ENCODE measurements at places on chromosomes 6 and 20.

- no peak for DNase-seq
Measured at GRCh38 chr6:24927985-24928745, 7.6 kb downstream of the RIPOR2 start.

- DNase-seq, result no peak
Measured at GRCh38 chr20:37932919-37933318, 30.0 kb downstream of the VSTM2L start.

GRCh38 chr6:51684603-51685002 lies 402.8 kb downstream of the PKHD1 start:
- no peak for DNase-seq

- DNase-seq, result no peak
Measured at GRCh38 chr6:105321728-105322127, 81.2 kb downstream of the PREP start.

GRCh38 chr6:16712255-16712930 lies 48.9 kb downstream of the ATXN1 start:
- no peak for DNase-seq

GRCh38 chr6:93164781-93165180 lies 254.6 kb downstream of the EPHA7 start:
- no peak for DNase-seq

- no peak for DNase-seq
Measured at GRCh38 chr20:52270001-52270606, 78.5 kb upstream of the ZFP64 start.

- DNase-seq, result no peak
Measured at GRCh38 chr20:8299921-8300320, 167.9 kb downstream of the PLCB1 start.

GRCh38 chr6:111872401-111873177 lies 663 bp downstream of the FYN start:
- no peak for DNase-seq

DNA sequence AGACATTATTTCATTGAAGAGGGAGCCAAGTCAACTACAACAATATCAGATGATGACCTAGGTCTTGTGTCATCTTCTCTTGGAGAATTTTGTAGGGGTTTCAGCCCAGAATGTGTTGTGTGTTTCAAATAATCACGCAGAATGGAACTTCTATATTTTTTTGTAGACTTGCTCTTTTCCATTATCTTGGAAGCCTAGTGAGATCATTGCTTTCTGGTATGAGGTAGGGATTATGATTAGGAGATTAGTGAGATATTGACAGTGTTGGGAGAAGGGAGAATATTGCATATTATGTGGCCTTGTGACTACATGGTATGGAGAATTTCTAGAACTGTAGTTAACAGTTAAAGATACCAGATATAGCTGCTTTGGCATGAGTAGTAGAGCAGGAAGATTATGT lies 423.6 kb upstream of the PLCB4 start:
- DNase-seq, result no peak

GRCh38 chr20:7333841-7334240 lies 566.4 kb downstream of the BMP2 start:
- no peak for DNase-seq

- no peak for DNase-seq
Measured at GRCh38 chr6:125787791-125788190, 3.0 kb upstream of the NCOA7 start.

- DNase-seq, result no peak
Measured at GRCh38 chr6:54085541-54085940, 25.7 kb upstream of the MLIP start.

DNA sequence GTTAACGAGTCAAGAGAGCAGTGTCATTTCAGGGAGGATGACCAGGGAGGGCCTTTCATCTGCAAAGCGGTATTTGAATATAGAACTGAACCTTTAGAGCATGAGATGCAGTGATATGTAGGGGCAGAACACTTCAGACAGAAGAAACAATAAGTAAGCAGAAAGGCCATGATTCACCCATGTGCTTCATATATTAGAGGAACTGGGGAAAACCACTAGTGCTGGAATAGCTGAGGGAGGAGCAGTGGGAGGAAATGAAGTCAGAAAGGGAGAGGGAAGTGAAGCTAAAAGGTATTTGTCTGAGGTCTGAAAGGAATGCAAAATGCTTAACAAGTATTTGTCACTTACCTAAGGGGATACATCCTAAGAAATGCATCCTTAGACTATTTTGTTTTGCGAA lies 391.2 kb downstream of the ADGRB3 start:
- no peak for DNase-seq

- DNase-seq, result no peak
Measured at GRCh38 chr20:61104232-61104631, 147.8 kb upstream of the CDH4 start.

DNA sequence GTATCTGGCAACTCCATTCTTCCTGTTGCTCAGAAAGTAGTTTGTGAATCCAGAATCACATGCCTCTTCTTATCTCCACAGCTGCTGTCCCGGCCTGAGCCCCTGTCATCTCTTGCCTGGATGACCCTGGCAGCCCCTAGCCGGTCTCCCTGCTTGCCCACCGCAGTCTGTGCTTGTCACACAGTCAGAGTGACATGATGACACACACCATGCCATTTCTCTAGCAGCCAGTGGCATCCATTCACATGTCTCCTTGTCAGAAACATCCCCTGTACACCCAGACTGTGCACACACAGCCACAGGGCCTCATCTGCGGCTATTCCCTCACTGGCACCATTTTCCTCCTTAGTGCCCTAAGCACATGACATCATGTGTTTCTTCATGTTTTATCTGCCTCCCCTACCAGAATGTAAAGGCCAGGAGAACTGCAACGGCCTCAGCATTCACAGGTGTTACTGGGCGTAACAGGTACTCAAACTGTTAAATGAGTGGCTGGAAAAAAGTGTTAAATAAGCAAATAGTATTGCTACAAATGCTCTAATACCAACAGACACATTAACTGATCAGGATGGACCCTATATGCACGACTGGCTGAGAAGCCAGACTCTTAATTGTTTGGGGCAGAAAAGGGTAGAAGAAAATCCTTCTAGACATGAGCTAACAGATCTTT lies 9.6 kb downstream of the ABHD12 start:
- no peak for DNase-seq

DNA sequence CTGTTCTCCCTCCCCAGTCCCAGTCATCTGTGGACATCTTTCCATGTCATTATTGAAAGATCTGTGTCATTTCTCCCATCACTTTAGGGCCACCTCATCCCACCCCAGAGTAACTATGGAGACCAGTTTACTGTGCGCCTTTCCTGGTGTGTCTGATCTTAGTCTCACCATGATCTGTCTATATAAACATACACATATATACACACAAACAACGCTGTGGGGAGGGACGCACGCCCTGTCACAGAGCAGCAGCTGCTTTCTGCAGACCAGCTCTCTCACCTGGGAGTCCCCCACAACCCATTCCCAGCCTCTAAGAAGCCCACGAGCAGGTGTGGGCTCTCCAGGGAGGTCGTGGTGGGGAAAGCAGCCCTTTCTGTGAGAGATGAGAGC lies 68.1 kb upstream of the TOX2 start:
- no peak for DNase-seq

- no peak for DNase-seq
Measured at GRCh38 chr6:4344317-4344899, 209.0 kb upstream of the ECI2 start.

- no peak for DNase-seq
Measured at GRCh38 chr6:42745083-42745639, 742 bp downstream of the TBCC start.

- no peak for DNase-seq
Measured at GRCh38 chr6:167588920-167589614, 237.6 kb upstream of the AFDN start.

DNA sequence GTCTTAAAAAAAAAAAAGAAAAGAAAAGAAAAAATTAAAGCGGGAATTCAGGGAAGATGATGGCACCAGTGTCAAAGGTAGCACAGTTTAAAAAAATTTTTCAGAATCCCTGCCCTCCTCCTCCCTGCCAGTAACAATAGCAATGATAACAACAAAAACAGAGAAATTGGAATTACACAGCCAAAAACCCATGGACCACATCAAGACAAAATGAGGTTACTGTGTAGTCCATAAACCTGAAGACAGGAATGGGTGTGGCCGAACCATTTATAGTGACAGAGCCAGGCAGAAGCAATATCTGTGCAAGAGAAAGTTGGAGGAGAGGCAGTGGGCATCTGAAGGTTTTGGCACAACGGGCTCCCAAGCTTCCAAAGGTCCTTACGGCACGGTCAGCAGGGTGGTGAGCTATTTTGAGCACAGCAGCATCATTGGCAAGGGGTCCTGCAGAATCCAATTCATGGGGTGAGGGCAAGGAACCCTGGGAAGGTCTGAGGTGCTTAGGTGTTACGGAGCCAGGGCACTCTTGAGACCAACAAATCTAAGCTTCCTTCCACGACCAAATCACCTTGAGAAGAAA lies 202.3 kb downstream of the GMPR start:
- no peak for DNase-seq

DNA sequence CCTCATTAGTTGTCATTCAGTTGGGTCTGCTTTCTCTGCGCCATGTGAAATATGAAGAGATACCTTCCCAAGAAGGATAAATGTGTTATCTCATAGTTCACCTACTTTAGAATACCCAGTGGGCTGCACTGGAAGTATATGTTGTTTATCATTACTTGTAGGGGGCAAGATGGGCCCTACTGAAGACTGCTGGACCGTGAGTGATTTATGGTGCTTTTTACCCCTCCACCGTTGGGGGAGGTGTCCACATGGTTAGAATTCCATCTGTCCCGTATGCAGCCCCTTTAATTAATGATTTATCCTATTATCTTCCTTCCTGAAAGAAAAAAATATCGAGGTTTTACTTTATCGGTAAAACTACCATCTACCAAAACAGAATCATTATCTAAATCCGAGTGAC lies 97.0 kb downstream of the TSHZ2 start:
- no peak for DNase-seq

DNA sequence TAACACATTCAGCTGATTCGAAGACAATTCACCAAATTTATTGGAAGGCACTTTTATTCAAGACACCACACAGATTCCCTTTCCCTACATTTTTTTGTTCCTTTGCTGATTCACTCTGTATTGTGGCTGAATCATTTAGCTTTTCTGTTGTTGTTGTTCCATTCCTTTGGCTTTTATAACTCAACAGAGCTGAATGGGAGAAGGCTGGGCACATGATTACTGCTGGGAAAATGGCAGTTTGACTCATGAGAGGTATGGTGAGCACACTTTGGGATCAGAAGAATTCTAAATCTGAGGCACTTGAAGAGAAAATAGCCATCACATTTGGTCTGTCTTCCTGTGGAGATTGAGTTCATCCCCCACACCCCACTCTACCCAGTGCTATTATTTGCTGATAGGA lies 15.7 kb upstream of the SAYSD1 start:
- DNase-seq, result no peak

DNA sequence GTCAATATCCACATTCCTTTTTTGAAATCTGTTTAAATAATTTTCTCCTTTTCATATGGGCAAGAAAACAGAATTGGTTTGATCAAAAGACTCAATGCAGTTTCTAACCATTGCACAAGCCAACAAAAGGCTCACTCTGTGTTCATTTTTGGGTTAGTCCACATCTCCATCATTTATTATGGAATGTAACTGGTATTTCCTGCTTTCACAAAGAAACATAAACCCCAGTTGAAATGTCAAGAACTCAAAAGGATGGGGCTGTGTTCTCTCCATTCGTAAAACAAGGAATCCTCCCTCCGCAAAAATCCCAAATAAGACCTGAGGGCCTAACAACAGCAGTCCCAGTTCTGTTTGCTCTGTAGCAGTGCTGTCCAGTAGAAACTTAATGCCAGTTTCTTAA lies 420.9 kb downstream of the GJA1 start:
- no peak for DNase-seq

- DNase-seq, result no peak
Measured at GRCh38 chr6:27897580-27898206, 14.5 kb downstream of the OR2B2 start.

DNA sequence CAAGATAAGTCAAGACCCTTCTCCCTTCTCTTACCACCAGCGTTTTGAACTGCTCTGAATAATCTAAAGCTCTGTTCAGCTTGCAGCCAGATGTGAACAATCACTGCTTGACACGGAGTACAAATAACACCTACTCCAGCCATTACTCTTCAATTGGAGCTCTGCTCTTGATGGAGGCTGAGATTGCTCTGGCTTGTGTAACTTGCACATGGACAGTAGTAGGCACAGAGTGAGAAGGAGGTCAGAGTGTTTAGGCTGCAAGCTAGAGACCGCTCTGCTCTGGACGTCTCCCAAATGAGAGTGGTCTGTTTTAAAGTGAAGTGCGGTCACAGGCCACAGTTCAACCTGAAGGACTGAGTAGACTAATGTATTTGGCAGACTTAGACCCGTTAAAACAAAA lies 158.3 kb downstream of the HDGFL1 start:
- DNase-seq, result no peak

- DNase-seq, result no peak
Measured at GRCh38 chr6:36445621-36446020, 2.8 kb downstream of the KCTD20 start.

- DNase-seq, result no peak
Measured at GRCh38 chr6:27059621-27060425, 187.7 kb upstream of the PRSS16 start.

DNA sequence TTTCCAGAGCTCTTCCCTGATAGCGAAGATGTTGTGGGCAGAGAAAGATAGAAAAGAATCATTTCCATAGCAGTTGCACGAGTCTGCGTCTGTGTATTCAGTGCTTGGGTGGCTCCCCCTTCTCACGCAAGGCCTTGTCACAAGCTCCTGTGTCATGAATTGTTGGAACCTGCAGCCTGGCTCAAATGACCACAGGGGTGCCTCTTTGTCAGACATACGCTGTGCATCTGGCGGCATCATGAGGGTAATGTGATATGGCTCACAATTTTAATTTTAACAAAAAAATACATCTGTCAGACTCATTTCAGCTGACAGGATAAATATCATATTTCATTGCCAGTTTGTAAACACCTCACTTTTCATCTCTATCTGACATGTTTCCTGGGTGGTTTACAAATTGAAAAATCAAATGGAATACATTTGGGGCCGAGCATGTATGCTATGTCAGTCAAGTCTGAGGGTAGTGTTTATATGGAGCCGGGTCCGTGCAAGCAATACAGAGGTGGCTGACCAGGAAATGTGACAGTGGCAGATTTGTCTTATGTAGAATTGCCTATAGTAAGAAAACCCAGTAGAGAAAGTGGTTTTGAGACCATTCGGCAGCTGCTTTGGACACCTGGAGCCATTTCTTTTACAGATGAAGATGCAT lies 90.9 kb downstream of the CAP2 start:
- no peak for DNase-seq
